ENCODE measurements at places on chromosomes 4 and X. TPM values are rescaled to one million over a fixed set of nuclear protein-coding genes. Genes with fewer than 3 reads are reported as not detected.

PDCL2 gene
- total RNA-seq = not detected

XG gene
- not detected for total RNA-seq

CXorf51B gene
- not detected for total RNA-seq

CLGN gene
- 0.10 TPM for total RNA-seq
